ENCODE measurements at places on chromosomes 1 and 21.

DNA sequence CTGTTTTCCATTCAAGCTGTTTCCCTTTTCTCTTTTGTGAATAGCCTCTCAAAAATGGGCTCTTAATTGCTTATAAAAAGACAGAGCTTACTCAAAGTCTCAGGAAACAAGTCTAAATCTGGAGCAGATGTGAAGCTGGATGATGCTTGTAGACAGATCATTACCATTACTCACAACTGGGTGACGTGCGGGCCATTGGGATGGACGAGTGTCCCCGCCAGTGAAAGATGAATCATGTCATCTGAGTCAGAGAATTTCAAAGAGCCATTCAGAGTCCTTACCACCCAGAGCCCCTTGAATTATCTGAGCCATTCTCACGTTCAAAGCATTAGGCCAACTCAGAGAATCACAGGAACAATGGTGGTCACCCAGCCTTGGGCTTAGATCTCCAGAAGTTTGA lies 134.6 kb downstream of the HUNK start:
- DNase-seq = peak; percentile 88

DNA sequence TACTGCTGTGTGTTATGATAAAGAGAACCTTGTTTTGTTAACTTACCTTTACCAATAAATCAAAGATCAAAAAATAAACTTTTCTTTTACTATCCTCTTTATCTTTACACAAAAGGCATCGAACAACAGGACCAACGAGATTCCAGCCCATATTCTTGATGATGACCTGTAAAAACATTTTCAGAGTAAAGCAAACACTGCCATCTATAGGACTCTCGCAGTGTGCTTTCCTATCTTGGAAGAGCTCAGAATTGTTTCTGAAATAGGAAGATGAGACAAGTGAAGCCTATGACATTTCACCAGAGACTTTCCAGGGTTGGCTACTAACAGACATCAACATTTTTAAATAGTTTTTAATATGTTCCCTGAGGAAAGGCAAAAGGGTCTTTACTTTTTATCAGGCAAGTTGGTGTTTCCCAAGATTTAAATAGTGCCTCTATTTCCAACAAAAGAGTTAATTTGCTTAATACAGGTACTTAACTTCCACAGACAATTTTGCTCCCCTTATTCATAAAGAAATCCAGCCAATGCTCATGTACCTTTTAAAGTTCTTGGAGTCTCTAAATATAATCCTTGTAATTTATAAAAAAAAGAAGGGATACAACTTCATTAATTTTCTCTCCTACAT lies 7.3 kb downstream of the GLMN start:
- DNase-seq = peak; percentile 66

- no peak for DNase-seq
Measured at GRCh38 chr1:10299151-10299550, 88.8 kb downstream of the KIF1B start.

DNA sequence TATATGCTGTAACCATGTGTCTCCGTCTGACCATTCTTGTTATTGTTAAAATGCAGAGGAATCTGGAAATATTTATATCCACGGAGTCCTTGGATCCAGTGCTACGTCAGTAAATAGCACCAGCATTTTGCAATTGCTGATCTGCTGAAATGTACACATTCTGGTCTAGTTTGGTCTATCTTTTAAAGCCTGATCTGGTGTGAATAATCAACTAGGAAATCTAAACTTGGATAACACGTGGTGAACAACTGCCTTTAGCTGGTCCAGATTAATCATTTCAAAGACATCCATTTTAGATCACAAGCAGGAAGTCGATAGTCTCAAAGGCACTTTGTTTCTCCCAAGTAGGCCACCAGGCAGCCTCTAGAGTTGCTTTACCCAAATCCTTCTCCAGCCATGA lies 32.6 kb downstream of the PDPN start:
- DNase-seq = peak; percentile 46

DNA sequence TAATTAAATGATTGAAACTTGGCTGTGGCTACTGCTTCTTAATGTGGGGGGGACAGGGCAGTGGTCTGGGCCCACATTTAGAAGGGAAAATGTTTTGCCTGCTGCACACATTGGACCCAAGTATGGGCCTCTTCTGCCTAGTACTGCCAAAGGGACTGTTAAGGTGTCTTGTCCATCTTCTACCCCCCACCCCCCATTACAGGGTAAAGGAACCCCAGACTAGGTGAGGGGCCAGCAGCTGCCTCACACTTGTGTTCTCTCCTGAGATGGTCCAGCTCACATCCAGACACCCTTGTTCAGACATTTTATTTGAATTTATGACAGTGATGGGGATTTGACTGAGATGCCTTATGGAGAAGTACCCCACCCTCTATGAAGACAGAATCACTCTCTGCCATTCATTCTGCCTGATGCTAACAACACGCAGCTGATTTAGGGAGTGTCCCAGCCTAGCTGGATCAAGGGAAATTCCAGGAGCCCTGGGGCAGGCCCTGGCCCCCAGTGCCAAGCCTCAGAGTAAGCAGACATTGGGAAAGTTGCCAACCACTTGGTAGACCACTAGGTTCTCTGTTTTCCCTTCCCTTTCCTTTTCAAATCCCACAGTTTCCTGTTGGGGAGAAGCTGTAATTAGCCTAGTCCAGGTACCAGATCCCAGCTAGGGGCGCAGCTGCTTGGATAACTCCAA lies 42.1 kb downstream of the YARS1 start:
- peak; percentile 66 for DNase-seq

DNA sequence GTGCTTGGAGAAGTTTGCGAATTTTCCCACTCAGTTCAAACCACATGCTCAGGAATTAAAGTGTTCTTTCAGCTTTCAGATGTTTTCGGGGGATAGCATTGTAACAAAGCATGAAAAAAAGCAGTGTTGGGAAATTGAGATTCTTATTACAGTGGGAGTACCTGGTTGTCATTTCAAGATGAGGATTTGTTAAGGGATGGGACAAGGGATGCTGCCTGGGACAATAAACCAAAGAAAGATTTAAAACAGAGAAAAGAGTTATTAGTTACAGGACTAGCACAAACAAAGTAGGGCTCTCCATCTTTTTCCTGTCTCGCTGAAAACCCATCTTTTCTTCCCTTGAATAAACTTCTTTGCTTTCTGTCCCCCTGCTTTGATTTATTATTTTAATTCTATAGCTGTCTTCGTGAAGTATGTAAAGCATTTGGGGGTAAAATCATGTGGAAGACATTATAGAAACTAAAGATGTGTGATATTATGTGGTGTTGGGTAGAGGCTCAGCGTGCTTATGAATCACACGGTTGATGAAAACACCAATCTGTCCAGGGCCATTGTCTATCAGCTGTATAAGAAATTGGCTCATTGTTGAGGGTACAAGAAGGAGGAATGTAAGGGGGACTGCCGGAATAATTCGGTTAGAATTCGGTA lies 277.6 kb downstream of the KIF26B start:
- DNase-seq = no peak

DNA sequence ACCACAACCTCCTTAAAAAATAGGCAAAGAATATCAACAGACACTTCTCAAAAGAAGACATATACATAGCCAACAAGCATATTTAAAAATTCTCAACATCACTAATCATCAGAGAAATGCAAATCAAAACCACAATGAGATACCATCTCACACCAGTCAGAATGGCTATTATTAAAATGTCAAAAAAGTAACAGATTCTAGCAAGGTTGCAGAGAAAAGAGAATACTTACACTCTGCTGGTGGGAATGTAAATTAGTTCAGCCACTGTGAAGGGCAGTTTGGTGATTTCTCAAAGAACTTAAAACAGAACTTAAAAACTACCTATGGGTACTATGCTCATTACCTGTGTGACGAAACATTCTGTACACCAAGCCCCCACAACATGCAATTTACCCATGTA lies 20.7 kb downstream of the CD1B start:
- no peak for DNase-seq

- DNase-seq = no peak
Measured at GRCh38 chr1:223662943-223663342, 2.6 kb downstream of the CAPN8 start.

GRCh38 chr1:117531222-117531621 lies 74.6 kb upstream of the TENT5C start:
- DNase-seq = no peak

- peak; percentile 77 for DNase-seq
Measured at GRCh38 chr1:55362558-55362957, 147.4 kb upstream of the USP24 start.

GRCh38 chr21:39456665-39457064 lies 4.9 kb downstream of the SH3BGR start:
- no peak for DNase-seq

DNA sequence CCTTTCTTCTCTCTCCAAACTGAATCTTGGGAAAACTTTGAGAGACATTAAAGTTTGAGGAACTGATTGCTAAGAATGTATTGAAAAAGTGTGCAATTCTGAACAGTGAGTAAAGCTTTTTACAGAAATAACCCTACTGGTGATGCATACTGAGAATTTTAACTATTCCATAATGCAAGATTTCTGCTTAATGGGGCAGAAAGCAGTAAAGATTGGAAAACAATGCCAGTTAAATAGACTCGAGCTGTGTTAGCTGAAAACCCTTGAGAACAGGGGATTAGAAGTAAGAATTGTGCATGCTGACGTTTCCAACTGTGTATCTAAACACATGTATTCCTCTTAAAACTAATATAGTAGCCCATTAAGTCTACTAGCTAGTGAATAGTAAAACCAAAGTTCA lies 1500.2 kb upstream of the PRMT6 start:
- DNase-seq = no peak

GRCh38 chr21:25396135-25396711 lies 211.1 kb downstream of the MRPL39 start:
- DNase-seq = no peak

- no peak for DNase-seq
Measured at GRCh38 chr1:244502630-244503029, 41.6 kb downstream of the CATSPERE start.

GRCh38 chr1:47755101-47755990 lies 241.8 kb downstream of the TRABD2B start:
- DNase-seq = no peak

DNA sequence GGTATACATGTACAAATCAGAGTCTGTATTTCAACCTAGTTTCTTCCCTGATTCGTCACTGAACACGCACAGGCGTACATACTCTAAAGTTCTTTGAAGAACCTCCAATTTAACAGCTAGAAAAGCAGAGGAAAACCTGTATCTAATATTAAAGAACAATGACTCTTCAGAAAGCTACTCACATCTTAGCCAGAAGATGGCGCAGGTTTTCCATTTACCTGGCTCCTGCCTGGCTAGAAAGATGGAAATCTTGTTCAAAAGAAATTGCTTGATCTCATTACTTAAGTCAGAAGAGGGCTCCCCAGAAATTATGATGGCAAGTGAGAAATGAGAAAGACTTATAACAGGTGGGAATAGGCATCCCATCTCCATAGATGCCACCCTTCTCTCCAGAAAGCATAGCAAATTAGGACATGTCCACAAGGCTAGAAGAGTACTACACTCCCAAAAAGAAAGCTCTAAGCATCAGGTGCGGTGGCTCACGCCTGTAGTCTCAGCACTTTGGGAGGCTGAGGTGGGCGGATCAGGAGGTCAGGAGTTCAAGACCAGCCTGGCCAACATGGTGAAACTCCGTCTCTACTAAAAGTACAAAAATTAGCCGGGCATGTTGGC lies 19.0 kb upstream of the L1TD1 start:
- peak; percentile 43 for DNase-seq

GRCh38 chr21:36710729-36711048 lies 11.8 kb downstream of the SIM2 start:
- DNase-seq = no peak

All from AG10803 (cell line).